ENCODE measurements at places on chromosomes 5 and 9.

- DNase-seq, result no peak
These were observed 380.2 kb downstream of the CDH10 start for GRCh38 chr5:24264547-24264946.

DNA sequence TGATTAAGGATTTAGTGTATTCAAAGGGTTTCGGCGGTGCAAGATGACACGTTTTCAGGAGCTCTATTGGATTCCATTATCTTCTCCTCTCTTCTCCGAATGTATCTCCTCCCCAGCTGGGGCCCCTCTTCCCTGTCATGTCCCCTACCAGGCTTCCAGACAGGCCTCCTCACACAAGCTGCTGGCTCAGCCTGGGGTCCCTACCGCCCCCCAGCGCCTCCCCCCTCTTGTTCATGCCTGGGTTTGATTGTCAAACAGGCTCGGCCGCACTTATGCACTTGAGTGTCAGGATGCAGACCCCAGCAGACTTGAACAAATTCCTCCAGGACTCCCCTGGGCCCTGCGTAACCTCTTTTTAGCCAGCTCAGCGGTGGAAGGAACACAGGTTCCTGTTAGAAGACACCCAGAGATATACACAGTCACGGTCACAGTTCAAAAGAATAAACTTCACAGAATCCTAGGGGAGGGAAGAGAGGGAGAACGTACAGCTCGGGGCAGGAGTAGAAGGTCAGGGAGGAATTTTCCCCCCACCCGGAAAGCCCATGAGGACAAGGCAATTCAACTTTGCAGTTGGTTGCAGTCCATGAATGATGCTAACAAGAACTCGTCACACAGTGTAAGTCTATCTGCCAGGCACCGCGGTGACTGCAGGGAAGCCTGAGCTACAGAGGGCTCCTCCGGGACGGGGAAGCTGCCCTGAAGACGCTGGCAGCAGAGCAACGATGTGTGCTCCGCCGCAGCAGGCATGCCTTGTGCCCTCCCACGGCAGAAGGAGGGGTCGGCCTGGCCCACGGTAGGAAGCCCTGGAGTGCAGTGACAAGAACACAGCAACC lies 560.0 kb downstream of the BNC2 start:
- no peak for DNase-seq

GRCh38 chr5:179606071-179606909 lies 17.2 kb downstream of the HNRNPH1 start:
- DNase-seq, result no peak

- DNase-seq, result no peak
These were observed 79.2 kb downstream of the MAST4 start for GRCh38 chr5:66675406-66675805.

DNA sequence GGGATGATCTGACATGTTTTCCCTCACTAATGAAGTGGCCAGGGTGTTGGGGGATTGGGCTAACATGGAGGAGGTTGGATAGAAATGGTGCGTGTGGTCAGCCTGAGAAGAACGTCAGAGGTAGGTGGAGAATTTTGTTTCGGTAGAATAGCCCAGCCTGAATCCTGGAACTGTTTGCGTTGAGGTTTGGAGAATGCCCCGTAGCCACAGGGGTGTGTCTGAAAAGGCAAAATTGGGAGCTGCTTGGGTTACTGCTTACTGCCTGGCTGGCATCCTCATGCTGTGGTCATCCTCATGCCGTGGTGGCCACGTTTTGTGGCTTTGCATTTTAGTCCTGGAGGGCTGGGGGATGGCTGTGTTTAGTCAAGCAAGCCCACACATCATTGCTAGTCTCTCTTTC lies 236.9 kb downstream of the GOLPH3 start:
- no peak for DNase-seq

DNA sequence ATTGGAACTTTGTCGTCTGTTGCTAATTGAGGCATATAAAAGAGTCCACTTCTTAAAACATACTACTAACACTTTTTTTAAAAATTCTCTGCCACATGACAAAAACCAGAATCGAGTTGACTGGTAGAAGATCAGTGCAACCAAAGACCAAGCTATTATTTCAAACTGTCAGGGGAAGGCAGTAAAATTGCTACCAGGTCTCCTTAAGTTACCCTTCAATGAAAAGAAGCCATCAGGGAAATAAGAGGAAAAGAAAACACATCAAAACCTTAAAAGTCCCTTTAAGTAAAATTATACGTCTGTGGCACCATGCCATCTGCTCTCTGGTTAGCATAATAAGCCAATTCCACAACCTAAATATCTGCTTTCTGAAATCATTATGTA lies 9.6 kb downstream of the ZNF608 start:
- DNase-seq, result no peak

GRCh38 chr5:149367249-149367971 lies 9.6 kb downstream of the PCYOX1L start:
- DNase-seq, result peak; percentile 43

DNA sequence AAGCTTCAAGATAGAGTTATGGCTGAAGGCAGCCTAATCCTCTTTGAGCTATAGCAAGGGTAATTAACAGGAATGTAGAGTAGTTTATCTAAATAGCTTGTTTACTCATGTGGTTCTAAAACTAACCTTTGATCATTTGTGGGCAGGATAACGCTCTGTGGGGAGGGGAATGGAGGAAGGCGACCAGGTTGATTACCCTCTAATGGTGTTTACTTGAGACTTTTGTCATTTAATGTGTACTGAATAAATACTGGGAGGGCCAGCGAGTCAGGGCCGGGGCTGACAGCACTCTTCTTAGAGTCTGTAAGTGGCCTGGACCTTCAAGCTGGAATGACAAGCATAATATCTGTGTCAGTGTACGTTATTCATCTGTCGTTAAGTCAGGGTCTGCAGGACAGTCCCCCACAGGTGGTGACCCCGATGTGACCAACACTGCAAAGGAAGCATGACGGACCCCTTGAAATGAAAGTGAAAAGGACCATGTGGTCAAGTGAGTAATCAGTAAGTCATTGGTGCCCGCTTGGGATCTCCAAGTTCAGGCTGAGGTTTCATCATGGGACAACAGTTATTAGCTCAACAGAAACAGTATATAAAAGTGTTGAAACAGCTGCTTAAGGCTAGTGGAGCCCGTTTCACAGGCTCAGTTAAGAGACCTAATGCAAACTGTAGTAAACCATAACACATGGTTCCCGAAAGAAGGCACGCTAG lies 162.6 kb downstream of the CPLANE1 start:
- DNase-seq, result no peak

DNA sequence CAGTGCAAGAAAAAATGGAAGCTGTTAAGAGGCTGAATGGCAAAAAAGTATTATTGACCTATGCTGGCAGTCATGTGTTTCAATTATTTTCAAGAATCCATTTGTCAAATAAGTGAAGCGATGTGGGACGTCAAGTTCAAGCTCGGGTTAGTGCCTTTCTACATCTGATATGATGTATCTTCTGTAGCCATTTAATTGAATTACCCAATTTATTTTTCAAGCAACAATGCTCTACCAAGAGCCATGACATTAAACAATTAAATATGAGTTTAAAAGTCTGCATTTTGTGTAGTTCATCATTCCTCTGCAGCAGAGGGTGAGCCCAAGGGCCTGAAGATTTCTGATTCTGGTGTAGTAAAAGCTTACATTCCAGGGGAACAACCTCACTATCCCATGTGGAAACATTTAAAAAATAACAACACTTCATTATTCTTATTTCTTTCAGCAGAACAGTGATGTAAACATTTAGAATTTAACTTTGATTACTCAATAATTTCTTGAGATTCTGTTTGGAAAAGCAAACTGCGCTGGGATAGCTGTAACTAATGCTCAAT lies 619.7 kb upstream of the ARRDC3 start:
- no peak for DNase-seq

- DNase-seq, result no peak
These were observed 110.8 kb downstream of the FBXL17 start for GRCh38 chr5:108271127-108271526.

- no peak for DNase-seq
These were observed 15.4 kb upstream of the IARS1 start for GRCh38 chr9:92308893-92309292.

- no peak for DNase-seq
These were observed 23.8 kb upstream of the CAMLG start for GRCh38 chr5:134714541-134714940.

DNA sequence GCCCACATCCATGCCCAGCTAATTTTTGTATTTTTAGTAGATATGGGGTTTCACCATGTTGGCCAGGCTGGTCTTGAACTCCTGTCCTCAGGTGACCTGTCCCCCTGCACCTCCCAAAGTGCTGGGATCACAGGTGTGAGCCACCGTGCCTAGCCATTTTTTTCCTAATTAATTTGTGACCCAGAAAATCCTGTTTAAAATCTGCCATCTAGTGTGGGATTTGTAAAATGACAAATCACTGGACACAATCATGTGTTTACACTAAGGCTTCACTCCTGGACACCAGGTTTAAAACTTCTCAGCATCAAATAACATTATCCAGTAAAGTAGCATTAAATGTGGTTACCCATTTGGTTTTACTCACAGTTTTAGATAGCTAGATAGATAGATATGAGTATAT lies 18.6 kb upstream of the KDM4C start:
- no peak for DNase-seq

- no peak for DNase-seq
These were observed 88.1 kb upstream of the EPB41L4B start for GRCh38 chr9:109408759-109409462.

GRCh38 chr5:52692039-52692438 lies 95.7 kb upstream of the ITGA1 start:
- no peak for DNase-seq

DNA sequence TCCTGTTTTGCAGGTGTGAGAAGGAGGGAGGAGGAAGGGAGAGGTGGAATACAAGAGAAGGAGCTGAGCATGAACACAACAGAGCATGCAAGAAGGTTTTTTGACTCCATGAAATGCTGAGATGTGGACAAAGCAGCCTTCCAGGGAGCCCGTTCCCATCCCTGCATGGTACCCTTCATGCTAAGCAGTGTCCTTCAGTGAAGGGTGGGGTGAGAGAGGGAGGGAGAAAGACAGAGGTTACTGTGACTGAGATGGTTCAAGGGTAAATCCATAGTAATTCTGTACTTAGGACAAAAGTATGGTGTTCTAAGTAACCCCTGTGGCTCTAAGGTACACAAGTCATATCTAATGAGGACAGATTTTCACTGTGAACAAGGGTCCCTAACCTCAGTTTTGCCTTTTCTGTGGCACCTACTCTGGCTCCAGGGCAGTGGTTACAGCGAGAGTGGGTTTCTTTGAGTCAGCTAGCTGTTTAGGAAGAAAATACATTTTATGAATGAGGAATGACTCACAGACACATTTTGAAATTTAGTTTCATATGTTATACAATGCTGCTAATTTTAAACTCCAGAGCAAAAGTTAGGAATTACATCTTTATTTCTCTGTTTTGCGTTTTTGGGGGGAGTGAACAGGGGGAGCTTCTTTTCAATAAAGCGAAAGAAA lies 184.9 kb upstream of the SLC12A2 start:
- no peak for DNase-seq

GRCh38 chr5:124661317-124662141 lies 84.9 kb downstream of the ZNF608 start:
- DNase-seq, result peak; percentile 58

DNA sequence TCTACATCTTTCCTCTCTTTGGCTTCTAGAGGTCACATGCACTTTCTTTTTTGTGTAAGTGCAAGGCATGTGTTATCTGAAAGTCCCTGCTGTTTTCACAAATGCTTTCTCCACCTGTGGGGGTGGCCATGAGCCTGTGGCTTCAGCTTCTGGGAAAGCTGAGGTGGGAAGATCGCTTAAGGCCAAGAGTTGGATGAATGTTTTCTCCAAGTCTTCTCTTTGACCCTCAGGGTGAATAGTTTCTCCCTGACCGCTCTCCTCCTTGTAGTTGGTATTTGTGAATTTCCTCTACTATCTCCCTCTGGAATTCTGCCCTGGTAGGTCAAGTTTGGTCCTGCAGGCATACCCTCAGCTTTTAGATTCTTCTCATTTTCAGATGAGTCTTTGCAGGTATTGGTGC lies 74.2 kb downstream of the UGCG start:
- DNase-seq, result no peak

GRCh38 chr5:173231381-173231766 lies 3.6 kb downstream of the NKX2-5 start:
- no peak for DNase-seq

DNA sequence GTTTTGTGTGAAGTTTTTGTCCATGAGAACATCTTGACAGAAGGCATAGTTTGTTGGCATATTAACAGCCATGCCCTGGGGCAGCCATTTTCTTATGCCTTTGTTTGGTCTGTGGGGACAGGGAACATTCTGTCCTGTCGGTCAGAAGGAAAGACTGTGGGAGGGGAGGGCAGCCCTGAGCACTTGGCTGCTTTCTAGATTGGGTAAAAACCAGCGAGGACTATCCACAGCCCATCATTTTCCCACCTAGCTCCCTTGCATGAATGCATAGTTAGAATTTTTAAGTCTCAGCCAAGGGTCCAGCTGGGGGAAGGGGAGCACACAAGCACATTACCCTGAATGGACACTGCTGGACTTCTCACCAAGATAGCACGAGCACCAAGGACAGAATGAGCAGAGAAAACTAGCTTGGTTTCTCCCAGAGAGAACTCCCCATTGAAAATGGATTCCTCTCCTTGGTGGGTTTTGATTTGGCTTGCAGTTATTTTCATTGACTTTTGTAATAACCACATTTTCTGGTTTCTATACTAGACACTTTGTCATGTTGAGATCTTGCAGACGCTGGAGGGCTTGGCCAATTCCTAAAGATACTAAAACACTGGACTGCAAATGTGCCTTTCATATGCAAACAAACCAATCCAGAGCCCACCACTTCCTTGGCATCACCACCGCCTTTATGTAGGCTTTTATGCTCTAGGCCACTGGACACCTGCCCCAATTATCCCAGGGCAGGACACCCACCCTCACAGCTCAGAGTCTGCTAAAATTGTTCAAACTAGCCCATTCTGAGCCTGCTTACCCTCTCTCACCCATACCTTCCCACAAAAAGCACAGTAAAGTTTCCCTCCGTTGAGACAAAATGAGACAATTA lies 129.9 kb downstream of the BOD1 start:
- DNase-seq, result no peak

DNA sequence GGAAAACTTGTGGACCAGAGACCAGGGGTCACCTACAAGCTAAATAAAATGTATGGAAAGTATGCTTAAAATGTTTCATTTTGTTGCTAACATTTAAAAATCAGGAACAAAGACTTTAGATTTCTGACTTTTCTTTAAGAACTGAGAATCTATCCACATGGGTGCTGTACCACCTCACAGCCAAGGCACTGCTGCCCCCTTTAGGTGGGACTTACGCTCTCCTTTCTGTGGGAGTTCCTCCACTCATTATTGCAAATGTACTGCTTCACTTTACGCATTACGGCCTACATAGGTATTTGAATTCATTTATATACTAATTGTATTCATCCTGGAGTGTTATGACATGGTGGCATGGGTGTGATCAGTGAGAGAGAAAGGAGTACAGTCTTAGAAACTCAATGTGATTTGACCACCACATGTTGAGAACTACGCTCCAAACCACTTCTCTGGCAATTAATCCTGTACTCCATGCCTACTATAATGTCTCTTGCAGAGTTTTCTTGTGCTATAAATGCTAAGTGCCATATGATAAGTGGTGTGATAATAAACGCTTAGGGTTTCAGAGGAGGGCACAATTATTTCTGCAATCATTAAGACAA lies 24.7 kb upstream of the CETN3 start:
- no peak for DNase-seq

- no peak for DNase-seq
These were observed 1203.4 kb downstream of the MAT2B start for GRCh38 chr5:164708831-164709230.

GRCh38 chr5:14244721-14245120 lies 101.6 kb downstream of the TRIO start:
- no peak for DNase-seq
